SK-N-SH (cell line): ENCODE measurements at places on chromosomes 16 and 17.

DNA sequence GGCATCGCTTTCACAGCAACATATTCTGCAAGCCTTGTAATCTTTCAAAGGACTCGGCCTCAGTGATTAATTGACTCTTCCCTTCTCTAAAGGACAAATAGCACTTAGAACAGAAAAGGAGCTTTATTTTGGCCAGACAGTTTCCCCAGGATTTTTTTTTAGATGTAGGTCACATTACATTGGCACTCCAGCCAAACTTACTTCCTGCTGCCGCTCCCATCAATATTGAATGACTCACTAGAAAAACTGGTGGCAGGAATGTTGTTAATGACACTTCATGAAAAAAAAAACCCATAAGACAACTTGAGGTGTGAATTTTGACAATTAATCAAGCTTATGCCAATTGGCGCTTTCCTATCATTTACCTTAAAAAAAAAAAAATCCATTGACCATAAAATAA is 432.6 kb downstream of the TOX3 start:
- DNase-seq = no peak

- DNase-seq = peak; percentile 15
These were observed 2289.3 kb downstream of the TP53TG3F start for GRCh38 chr16:35748621-35749252.

DNA sequence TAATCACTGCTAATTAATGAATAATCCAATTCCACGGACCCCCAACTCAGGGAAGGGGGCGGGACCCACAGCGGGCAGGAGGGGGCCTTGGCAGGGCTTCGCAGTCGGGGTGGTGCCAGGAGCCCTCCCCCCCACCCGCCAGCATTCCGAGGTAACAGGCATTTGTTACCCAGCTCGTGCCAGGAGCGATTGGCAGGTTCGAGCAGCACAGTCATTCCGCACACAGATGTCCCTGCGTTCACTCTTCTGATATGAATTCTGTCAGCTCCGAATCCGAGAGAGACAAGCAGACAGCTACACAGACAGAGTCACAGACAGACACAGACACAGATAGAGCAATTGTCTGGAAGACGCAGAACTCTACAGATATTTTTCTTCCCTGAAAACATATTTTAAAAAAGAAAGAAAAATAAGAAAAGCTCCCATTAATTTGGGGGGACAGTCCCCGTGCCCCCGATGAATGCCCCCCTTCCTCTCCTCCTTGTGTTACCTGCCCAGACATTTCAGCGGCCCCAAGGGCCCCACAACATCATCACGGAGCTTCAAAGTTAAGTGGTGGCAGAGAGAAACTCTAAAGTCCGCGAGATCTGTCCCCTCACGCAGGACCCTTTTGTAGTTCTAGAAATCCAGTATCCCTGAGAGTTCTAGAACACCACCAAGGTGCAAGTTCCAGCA is 10.2 kb downstream of the NEUROD2 start:
- DNase-seq = peak; percentile 71

GRCh38 chr17:29705386-29705785 is 82.7 kb upstream of the CORO6 start:
- DNase-seq = no peak

DNA sequence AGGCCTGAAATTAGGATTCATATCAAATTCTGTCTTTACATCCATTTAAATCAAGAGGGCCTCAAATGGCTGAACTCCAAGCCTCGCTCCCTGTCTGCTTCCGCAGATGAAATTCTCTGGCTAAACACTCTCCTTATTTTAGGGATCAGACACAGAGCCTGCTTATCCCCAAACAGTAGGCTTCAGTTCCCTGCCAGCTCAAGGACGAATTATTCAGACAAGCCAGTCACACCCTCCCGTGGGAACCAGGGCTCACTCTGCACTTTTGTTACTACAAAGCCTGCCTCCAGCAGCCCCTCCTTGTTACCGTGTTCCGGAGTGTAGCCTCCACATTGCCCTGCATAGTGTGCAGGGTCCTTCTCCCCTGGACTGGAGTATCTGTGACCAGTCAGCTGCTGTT is 46.6 kb upstream of the LCMT1 start:
- DNase-seq = no peak

DNA sequence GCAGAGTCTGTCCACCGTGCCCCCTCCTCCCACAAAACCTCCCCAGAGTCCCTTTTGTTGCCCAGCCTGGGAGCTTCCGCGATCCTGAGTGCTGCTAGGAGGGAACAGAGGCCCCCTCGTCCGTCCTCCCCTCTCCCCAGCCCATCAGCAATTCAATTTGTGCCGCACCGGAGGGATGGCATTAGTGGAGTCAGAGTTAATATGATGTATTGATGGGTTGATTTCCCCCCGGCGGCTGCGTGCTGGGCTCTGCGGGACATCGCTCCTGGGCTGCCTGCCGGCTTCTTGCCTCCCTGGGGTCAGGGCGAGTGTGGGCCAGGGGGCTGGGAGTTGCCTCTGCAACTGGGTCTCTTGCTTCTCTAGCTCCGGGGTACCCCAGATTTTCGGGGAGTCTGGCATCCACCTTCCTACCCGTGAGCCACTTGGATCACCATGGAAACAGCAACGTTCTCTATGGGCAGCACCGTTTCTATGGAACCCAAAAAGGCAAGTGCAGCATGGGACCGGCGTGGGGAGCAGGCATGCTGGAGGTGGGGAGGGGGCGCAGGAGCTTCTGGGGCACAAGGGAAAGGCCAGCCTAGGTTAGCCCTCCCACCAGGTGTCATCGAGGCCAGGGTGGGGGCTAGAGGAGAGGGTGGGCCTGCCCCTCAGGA is 42.9 kb downstream of the BAHCC1 start:
- peak; percentile 64 for DNase-seq

DNA sequence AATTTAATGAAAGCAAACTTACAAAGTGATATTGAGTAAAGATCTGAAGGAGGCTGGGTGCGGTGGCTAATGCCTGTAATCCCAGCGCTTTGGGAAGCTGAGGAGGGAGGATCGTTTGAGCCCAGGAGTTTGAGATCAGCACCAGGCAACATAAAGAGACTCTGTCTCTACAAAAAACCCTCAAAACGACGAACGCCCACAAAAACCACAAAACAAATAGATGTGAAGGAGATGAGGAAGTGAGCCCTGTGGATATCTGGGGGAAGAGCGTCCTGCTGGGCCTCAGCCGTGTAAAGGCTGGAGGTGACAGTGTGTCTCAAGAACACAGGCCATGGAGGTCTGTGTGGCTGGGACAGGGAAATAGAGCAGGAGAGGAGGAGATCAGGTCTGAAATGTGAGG is 68.8 kb downstream of the ITFG1 start:
- no peak for DNase-seq

- no peak for DNase-seq
These were observed 30.3 kb upstream of the CDH15 start for GRCh38 chr16:89140981-89141883.

DNA sequence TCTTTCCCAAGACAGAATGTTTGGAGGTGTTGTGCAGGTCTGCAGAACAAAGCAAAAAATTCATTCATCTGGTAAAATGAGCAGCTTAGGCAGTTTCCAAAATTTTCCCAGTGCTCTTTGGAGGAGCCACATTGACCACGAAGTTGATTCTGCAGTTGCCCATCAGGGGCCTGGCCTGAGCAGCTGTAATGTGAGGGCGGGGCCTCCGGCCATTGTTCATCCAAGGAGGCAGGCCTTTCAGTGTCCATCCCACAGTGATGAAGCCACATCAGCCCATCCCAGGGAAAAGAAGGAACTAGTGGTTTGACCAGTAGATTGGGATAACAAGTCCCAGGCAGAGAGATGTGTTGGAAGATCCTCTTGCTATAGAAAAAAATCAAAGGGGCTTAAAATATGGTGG is 10.1 kb downstream of the UBFD1 start:
- no peak for DNase-seq

- DNase-seq = no peak
These were observed 55.8 kb downstream of the CDRT4 start for GRCh38 chr17:15411384-15412198.

GRCh38 chr17:74637265-74637664 is 13.7 kb upstream of the CD300E start:
- no peak for DNase-seq

- no peak for DNase-seq
These were observed 37.2 kb downstream of the TXNDC11 start for GRCh38 chr16:11705311-11706025.

GRCh38 chr16:65044873-65045272 is 77.0 kb downstream of the CDH11 start:
- no peak for DNase-seq
